ENCODE measurements at places on chromosomes 2 and 18. TPM values are rescaled to one million over a fixed set of nuclear protein-coding genes. Genes with fewer than 3 reads are reported as not detected.

DNA sequence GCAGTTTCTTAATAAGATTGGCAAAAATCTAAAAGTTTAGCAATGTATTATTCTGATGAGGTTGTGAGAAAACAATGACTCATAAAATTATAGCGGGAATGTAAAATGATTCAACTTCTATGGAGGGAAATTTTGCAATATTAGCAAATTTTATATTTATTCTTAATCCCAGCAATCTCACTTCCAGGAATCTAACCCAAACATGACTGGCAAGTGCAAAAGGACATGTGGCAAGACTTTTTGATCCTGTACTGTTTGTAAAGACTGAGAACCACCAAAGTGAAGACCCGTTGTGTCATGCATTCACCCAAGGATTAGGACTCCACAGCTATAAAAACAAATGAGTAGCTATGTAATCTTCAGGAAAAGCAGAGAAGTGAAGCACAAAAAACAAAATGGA lies 234.8 kb upstream of the KYNU start:
- no peak for DNase-seq

DNA sequence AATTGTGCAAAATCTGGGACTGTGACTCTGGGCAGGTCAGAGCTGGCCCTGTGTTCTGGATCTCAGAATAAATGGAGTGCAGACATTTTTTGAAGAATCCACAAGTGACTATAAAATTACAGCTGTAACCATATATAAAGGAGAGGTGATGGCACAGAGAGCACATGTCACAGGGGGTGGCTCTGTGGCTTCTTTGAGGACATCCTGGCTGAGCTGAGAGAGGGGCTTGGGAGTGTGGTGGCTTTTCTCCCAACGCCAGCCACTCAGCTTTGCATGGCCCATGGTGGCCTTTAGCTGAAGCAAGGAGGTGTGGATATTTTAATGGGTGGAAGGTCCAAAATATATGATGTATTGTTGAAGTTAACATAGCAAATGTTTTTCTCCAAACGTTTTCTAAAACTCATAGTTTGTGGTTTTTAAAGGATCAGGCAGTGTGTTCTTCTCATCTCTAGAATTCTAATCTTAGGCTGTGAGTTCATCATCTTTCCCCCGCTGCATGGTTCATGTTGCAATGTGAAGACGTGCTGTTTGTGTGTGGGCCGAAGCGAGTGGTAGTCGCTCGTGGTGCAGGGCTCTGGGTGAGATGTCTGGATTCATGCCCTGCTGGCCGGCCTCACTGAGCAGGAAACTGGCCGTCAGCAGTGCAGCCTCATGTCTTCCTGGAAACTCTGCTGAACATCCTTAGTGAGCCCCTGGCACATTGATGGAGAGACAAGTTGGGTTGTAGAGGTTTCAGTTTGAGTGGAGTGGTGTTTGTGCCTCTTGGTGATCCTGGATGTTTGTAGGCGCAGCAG lies 109.9 kb downstream of the ZNF236 start:
- no peak for DNase-seq

DNA sequence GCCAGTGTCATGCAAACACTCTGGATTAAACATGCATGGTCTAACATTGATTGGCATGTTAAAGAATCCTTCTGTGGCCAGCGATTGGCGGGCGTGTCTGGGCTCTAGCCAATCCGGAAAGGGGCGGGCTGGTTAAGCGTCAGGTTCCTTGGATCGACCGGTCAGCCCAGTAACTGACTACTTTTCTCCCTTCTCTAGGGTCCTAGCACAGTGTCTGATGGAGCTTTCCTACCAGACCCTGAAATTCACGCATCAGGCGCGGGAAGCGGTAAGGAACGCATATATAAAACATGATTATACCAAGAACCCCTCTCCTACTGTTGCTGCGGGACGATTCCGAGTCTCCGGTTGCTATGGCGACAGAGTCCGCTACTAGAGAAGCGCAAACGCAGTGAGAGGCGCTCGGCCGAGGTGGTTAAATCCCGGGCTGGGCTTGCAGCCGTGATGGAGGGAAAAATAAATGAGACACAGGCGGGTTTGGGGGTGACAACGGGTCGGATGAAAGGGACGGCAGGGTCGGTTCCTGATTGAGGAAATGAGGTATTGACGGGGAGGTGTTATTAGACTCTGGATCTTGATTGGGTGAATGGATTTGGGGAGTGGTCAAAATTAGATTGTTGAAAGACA lies 29.4 kb downstream of the KATNAL2 start:
- peak; percentile 84 for DNase-seq

C2orf66 gene
- 0.48 TPM for total RNA-seq

DPP4 gene
- 86.7 TPM for total RNA-seq

DNA sequence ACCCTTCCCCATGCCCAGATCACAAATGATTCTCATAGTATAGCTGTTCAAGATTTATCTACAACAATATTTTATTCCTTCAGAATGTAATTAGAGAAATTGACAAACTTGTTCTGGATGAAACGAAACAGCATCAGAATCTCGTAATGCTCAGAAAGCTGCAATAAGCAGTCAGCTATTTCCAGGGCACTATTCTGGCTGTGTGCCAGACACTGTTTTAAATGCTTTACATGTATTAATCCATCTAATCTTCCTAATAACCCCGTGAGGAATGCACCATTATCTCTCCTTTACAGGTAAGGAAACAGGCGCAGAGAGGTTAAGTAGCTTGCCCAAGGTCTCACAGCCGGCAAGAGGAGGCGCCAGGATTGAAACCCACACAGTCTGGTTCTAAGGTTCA lies 10.1 kb upstream of the LYPD6B start:
- DNase-seq, result peak; percentile 50

- no peak for DNase-seq
Measured at GRCh38 chr2:28227498-28227897, 165.2 kb upstream of the FOSL2 start.

DNA sequence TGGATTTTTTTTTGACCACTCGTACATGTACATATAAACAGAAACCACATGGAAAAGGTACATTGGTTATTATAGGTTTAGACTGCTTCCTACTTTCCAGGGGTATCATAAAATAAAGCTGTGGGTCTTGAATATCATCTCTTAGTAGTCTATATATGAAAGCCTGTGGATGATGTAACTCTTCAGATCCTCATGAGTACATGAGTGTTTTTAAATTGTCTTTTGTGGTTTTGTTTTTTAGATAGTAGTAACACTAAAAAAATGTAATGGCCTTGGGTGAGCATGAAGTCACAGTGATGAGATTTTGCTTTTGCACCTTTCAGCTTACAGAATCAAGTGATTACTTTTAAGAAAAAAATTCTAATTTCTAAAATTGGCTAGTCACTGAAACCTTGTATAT lies 80.2 kb downstream of the RAB3GAP1 start:
- DNase-seq, result no peak

C2orf69 gene
- total RNA-seq, result 18.3 TPM

DSEL gene
- total RNA-seq, result 14.9 TPM

DNA sequence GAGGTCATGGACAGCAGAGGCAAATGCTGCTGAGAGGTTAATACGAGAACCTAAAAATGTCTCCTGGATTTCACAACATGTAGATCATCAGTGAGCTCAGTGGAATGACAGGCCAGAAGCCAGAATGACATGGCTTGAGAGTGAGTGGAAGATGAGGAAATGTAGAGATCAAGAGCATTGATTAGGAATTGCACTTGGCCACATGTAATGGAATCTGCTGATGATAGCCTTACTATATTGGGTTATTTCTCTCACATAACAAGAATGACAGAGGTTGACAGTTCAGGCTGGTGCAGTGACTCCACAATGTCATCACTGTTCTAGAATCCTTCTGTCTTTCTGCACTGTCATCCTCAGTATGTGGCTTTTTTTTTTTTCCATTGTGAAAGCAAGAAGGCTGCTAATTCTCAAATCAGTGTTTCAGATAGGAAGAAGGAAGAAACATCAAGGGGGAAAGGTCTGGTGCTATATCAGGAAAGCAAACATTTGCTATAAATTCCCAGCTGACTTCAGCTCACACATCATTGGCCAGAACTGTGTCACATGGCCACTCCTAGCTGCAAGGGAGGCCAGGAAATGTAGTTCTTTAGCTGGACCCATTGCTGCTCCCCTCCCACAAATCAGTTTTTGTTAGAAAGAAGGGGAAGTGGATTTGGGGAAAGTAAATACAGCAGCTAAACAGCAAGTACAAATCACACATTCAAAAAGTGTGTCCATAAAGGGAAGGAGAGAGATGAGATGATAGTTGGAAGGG lies 127.2 kb downstream of the FAM161A start:
- DNase-seq, result no peak

DNA sequence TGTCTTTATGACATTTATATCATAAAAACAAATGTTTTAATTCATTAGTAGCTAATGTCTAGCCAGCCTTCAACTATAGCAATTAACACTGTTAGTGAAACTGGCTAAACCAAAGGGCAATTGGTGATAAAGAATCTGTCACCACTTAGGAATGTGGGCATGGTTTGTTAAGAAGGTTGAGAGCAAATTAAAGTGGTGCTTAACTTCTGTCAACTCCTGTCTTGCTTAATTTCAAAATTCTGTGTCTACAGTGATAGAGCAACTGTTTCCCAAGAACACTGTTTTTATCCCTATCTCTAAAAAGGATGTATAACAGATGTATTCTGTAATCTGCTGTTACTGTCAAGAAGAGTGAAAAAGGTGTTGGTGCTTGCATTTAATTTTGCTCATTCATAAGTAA lies 36.5 kb downstream of the CFAP36 start:
- DNase-seq, result peak; percentile 5

DNA sequence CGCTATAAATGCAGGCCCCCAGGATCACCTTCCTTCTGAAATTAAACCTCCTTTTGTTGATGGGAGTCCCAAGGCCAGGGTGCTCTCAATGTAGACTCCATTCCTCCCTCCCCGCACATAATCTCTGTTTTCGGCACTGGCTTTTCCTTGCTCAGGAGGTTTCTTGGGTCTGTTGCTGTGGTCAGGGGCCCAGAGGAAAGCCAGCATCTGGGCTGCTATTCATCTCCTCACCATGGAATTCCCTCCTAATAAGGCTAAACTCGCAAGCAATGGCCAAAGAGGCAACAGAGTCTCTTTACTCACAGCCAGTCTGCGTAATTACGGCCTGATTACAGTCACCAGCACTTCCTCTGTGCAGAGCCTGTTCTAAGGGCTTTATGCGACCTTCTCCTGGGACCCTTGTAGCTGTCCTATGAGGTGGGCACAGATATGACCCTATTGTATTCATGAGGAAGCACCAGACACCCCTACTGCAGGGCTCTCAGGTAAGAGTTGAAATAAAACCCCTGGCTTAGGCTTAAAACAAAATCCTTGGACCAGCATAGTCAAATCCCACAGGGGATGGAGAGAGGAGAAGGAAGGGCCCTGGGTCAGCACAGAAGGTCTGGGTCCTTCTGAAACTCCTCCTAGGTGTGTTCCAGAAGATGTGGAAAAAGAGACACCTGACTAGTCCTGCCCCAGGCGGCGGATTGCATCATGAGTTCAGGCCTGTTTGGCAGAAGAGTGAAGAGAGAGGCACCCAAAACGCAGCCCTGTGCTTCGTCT lies 105.0 kb upstream of the SH3BP4 start:
- DNase-seq, result no peak

DNA sequence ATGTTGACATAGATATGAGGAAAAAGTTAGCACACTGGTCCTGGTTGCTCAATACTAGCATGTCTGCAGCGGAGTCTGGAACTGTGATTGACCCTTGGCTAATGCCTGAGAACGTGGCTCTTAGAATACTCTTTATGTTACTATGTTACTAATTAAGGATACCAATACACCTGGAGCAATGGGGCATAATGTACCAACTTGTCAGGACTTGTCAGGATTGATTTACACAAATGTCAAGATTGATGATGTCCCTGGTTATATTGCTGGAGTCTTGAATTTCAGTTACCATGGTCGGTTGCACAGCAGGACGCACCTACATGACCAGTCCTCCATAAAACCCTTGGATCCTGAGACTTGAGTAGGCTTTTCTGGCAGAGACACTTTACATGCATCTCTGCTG lies 810.9 kb downstream of the CPS1 start:
- DNase-seq, result no peak

DNA sequence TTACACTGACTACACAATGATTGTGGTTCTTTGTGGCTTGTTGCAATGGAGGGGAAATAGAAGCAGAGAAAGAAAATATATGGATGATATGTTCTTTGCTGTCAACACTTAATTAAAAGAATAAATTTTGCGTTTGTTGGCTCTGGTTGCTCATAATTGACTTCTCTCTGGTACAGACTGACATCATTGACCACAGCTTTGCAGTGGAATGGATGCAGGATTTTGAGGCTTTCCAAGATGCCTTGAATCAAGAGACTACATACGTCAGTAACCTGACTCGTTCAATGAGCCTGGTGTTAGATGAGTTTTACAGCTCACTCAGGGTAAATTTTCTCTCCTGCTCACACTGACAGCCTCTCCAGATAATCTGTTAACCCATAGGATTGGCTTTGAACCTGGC lies 9.9 kb downstream of the GPN1 start:
- DNase-seq, result no peak

DNA sequence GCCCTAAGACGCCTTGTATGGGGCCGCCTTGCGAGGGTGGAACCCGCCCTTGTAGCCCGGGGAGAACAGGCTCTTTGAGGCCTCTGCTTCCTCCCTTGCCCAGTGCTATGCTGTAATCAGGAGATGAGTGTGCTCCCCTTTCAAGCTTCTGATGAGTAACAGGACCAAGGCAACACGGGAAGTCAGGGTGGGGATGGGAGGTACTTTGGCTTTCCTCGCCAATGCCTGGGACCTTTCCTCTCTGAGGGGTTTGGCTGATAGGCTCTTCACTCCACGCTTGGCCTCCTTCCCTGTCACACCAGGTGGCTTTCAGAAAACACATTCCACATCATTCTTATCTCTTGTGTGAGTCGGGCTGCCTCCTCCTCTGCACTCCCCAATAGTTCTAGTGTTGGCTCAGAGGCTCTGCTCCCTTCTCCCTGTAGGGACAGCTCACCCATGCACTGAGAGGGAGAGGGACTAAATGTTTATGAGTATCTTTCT lies 223.7 kb upstream of the TRIB2 start:
- peak; percentile 78 for DNase-seq
